ENCODE measurements at places on chromosomes 13 and 19.

DNA sequence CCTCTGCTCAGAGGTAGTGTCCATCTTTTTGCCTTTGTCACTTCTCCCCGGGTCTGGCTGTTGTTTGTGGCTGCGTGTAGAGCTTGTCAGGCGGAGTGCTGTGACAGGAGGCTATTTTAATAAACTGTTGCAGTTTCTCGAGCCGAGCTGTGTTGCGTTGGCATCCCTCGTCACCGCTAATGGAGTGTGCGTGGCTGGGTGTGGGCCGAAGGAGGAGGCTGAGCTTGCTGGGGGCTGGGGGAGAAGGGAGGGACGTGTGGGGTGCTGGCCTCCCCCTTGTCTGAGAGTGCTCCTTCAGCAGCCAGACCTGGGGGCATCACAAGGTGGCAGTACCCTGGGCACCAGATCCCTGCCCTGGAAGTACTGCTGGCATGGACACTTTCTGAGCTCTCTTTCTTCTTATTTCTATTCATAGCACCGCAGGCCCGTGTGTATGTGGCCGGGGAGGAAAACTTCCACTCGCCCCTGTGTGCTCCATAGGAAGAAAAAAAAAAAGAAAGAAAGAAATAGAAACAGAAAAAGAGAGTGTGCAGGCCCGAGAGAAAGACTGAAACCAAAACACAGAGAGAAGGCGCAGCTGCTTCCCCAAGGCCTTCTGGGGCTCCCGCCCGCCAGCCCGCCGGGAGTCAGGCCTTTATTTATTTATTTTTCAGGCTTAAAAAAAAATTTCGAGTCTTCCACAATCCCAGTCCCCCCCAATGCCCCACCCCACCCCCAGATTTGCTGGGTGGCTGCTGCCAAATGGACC, 27.0 kb downstream of the NFIX start:
- no peak for DNase-seq

GRCh38 chr19:15199661-15200552, 888 bp downstream of the NOTCH3 start:
- DNase-seq, result no peak

- DNase-seq, result no peak
These were observed 3.0 kb upstream of the ECH1 start for GRCh38 chr19:38834590-38834989.

DNA sequence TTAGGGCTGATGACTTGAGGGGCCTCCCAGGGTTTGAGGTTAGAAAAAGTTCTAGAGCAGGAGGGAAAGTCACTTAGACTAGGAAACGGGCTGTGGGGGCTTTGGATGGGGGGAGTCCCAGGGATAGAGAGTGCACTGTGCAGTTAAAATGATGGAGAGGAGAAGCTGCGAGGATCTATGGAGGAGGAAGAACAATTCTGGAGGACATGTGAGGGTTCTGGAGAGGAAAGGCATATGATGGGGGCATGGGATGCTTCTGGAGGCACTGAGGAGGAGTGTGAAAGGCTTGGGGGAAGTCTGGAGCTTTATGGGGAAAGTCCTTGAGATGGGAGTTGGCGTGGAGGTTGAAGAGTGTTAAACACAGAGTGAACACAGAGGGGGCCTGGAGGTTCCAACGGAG, 2.2 kb downstream of the KCNC3 start:
- DNase-seq, result no peak

DNA sequence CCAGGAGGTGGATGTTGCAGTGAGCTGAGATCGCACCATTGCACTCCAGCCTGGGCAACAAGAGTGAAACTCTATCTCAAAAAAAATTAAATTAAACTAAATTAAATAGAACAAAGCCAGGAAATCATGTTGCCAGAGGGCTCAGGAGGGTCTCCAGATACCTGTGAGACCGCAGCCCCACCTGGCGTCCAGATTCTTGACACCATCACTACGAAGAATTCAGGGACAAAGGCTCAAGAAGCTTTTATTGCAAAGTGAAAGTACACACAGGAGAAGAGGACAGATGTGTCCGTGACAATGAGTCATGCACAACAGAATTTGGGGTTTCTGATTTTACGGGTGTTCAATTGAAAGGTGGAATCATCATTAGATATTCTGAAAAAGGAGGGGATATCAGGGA, 76.6 kb downstream of the STOML3 start:
- DNase-seq, result no peak

DNA sequence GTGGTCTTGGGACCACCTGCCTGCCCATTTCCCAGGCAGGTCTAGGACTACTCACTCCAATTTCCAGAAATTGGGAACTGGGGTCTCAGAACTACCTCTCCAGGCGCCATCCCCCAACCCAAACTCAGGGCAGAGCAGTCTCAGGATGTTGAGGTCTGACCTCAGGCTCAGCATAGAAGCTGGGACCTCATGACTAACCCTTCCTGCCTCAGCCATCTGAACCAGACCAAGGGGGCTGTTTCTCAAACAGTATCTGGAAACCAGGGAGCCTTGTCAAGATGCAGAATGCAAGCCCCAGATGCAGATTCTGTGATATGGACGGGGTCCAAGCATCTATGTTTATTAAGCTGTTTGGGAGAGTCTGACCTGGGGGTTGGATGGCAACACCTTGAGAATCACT, 1.3 kb downstream of the FBXW9 start:
- DNase-seq, result no peak

Measured in AG09309 (cell line).